ENCODE measurements at places on chromosomes 4 and X. TPM values are rescaled to one million over a fixed set of nuclear protein-coding genes. Genes with fewer than 3 reads are reported as not detected.

- no peak for DNase-seq
Observed at GRCh38 chrX:28969126-28969525, 381.9 kb downstream of the IL1RAPL1 start.

GRCh38 chr4:7415927-7416686 lies 18.6 kb downstream of the PSAPL1 start:
- DNase-seq: no peak

GRCh38 chr4:8690216-8691150 lies 97.9 kb downstream of the CPZ start:
- DNase-seq: no peak

GRCh38 chr4:138035781-138036258 lies 206.3 kb downstream of the SLC7A11 start:
- peak; percentile 90 for DNase-seq

DNA sequence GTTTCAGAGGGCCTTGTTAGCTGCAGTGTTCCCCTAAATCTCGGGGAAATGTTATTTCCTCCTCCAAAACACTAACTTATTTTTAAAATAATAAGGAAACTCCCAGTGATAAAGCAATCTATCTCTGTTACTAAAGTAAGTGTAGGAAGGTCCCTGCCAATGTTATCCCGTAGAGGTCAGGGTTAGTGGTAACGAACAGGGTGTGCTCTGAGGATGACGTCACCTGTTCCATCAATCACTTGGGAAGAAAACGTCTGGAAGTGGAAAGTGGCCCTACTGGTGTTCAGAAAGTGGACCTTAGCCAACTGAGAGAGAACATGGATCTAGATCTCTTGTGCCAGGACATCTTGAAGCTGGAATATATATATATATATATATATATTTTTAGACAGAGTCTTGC lies 249.5 kb downstream of the BCOR start:
- DNase-seq: no peak

DNA sequence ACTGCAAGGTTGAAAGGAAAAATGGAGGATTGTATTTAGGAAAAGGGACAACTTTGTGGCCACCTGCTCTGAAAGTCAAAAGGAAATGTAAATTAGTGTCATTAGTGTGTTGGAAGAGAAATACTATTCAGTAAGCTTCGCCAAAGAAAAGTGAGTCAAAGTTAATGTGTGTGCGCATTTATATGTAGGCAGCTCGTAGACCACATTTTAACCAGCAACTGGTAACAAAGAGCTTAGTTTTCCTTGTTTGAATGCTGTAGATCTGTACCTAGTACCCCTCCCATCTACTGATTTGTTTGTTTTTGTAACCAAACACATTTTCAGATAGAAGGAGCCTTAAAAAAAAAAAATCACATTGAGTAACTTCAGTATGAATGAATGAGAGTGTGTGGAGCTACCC lies 69.3 kb downstream of the GPAT3 start:
- no peak for DNase-seq

DNA sequence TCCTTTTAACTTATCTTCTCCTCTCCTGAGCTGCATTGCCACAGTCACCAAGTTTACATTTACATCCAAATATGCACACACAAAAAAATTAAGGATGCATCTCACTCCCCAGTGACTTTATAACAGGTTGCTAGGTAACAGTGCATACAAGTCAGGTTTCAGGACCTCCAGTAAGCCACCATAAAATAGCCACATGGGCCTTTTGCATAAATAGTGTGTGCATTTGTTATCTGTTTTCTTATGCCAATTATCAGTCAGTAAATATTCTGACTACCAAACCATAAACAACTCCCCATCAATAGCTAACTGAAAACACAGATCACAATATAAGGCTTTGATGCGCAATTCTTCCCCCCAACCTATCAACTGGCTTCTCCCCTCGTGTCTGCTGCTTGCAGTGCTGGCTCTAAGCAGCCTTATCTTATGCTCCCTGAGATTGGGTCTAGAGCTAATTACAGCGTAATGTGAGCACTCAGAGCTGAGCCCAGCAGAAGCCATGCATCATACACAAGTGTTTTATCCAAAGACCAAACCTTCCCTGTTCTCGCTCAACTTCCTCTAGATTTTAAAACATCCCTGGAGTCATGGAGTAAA lies 55.4 kb downstream of the ZNF827 start:
- DNase-seq: no peak

GRCh38 chr4:85681221-85681657 lies 206.3 kb downstream of the ARHGAP24 start:
- peak; percentile 66 for DNase-seq

GRCh38 chrX:123274796-123275195 lies 90.7 kb downstream of the GRIA3 start:
- no peak for DNase-seq

DNA sequence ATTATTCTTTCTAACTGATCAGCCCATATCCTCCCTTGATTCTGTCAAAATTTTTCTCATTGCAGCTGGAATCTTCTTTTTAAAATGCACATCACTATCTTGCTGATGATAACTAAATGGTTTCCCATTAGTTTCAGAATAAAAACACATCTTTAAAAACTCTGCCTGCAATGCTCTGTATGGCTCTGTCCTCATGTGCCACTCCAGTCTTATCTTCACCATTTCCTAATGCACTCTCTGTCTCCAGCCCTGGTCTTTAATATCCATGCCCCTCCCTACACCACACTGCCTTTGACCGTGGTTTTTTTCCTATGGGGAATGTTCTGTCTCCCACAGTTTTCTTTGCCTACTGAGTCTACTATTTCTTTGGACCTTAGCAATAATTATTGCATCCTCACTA lies 244.1 kb upstream of the ARSJ start:
- no peak for DNase-seq

DNA sequence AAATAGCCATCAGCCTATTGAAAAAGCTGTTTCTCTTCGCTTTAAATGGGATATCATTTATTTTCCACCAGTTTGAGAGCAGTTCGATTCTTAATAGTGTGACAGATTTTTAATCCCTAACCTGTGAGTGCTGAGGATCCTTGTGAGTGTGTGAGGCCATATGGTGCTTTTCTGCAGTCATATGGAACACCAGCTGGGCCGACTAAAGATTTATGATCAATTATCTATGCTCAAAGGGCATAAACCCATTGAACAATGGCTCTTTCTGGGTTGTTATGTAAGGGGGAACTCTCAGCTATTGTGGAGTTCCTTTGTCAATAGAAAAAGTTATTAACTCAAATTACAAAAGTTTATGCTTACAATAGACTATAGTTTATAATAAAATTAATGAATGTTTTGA lies 1003.6 kb downstream of the FAT4 start:
- no peak for DNase-seq

DNA sequence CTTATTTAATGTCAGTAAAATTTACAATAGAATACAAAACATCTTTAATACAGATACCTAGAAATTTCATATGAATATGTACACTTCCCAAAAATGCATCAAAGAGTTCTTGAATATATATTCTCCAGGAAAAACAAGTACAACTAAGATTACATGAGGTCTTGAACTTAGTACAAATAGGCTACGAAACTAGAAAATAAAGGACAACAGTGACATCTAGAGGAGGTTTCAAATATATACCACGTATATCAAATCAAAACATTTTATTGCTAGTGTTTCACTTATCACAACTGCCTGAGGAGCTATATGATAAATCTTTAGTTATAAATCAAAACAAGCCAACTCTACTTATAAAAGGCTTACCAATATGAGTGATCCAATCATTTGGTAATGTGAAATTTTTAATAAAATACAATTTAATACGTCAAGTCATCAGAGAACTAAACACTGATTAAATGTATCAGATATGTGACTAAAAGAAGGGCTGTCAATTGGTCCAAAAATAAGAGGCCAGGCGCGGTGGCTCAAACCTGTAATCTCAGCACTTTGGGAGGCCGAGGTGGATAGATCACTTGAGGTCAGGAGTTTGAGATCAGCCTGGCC lies 36.6 kb downstream of the ANAPC10 start:
- peak; percentile 60 for DNase-seq

- DNase-seq: no peak
Observed at GRCh38 chrX:357693-358471, 28.8 kb downstream of the PPP2R3B start.

- no peak for DNase-seq
Observed at GRCh38 chrX:13029887-13030771, 14.3 kb downstream of the FAM9C start.

DNA sequence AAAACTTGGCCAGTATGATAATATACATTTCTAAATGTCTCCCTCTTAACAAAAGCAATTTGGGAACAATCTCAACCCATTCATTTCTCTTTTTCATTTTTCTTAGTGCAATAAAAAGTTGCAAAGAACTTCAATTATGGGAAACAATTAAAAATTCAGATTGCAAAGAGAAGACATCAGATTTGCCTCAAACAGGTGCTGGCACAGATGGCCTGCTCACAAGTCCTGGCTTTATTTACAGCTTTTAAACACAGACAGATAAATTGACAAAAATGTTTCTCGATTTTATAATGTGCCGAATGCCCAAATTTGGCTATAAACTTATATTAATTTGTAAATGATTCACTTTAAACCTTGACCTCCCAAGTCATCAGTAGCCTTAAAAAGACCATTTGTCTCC lies 28.7 kb downstream of the SLC4A4 start:
- no peak for DNase-seq

DNA sequence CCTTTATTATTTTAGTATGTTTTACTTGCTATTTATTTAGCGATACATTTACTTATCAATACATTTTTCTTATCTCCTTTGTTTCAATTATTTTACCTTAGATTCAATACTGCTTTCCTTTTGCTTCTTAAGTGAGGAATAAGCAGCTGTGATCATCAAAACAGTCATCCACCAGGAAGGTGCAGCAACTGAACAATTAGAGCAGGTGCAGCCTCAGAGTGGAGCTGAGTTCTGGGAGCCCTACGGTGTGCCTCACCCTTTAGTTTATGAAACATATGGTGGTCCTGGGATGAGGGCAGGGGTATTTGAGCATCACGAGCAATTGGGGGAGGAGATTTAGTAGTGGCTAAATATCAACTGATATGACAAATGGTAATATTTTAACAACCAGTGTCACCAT lies 111.0 kb downstream of the FRYL start:
- no peak for DNase-seq

GRCh38 chrX:29890004-29890403 lies 325.4 kb upstream of the MAGEB2 start:
- no peak for DNase-seq

DNA sequence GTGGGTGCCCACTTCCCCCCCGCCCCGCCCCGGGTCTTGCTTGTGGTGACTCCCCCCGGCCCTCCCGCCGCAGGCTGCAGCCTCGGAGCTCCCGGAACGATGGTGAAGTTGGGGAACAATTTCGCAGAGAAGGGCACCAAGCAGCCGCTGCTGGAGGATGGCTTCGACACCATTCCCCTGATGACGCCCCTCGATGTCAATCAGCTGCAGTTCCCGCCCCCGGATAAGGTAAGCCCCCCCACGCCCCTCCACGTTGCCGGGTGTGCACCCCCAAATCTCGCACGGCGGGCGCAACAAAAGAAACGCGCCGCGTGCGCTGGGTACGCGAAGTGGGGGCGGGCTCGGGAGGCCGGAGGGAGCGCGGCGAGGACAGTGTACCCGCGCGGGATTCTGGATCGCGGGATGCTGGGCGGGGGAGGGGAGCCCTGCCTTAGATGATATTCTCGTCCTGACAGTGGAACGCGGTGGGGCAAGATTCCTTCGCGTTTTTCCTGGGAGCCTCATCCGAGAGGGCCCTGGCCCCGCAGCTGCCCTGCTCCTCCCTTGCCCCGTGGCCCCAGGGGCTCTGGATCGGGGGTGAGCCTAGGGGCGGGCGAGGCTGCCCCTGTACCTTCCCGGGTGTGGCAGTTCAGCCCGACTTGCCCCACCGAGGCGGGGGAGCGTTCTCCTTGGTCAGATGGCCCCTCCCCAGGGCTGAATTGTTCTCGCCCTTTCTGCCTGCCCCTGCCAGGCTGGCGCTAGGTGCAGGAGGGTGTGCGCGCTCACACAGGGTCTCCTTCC lies 819 bp downstream of the NSG1 start:
- DNase-seq: peak; percentile 32

GRCh38 chrX:101759000-101759399 lies 99.3 kb upstream of the ARMCX2 start:
- peak; percentile 38 for DNase-seq

- DNase-seq: no peak
Observed at GRCh38 chrX:41491267-41492004, 44.3 kb downstream of the NYX start.

GPR82 gene
- 0.20 TPM for total RNA-seq

DUSP9 gene
- total RNA-seq: not detected

HTR2C gene
- total RNA-seq: not detected

PNMA6A gene
- total RNA-seq: 2.4 TPM

CDX4 gene
- total RNA-seq: not detected

CNGA2 gene
- total RNA-seq: not detected

PDGFRA gene
- not detected for total RNA-seq

ANXA10 gene
- total RNA-seq: not detected

USP11 gene
- 106 TPM for total RNA-seq

CENPE gene
- total RNA-seq: 70.9 TPM

TDO2 gene
- total RNA-seq: not detected
